ENCODE measurements at places on chromosomes 11 and 22. TPM values are rescaled to one million over a fixed set of nuclear protein-coding genes. Genes with fewer than 3 reads are reported as not detected.

DNA sequence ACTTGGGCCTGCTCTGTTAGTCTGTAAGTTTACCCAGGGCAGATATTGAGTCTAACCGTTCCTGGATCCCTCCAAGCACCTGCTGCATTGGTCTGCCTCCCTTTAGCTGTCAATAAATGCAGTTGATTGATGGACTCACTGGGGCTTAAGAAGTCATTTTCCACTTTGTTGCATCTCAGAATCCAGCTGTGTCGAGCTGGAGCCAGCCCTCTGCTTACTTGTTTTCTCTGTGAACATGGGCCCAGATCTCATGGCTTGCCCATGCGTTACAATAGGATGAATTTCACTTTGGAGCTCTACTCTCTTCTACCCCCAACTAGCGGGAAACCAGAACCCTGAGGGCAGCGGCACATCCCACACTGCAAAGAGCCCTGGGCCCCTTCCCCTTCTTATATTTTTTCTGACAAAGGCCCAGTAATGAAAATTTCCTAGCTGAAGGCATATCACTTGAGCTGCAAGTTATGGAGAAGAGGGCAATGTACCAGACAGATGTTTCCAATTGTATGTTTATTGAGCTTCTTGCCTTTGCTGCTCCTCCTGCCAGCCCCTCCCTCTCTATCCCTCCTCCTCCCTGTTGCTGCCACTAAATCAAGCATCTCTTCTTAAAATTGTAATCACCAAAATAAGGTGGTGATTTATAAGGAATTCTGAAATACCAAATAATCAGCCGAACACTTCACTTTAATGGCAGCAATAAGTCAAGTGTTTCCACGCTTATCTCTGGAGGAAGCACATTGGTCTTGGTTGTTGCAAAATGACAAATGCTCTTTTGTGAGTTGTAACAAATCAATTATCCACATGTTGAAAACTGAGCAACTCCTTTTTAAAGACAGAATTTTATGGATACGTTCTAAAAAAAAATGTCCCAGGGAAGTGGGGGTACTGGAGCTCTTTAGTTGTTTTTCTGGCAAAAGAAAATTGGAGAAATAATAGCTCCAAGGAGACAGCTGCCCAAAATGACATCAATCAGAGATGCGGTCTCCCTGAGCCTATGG, 212.3 kb upstream of the ZBED5 start:
- no peak for DNase-seq

- no peak for DNase-seq
These were observed 22.6 kb downstream of the RPL27A start for GRCh38 chr11:8705146-8705545.

DNA sequence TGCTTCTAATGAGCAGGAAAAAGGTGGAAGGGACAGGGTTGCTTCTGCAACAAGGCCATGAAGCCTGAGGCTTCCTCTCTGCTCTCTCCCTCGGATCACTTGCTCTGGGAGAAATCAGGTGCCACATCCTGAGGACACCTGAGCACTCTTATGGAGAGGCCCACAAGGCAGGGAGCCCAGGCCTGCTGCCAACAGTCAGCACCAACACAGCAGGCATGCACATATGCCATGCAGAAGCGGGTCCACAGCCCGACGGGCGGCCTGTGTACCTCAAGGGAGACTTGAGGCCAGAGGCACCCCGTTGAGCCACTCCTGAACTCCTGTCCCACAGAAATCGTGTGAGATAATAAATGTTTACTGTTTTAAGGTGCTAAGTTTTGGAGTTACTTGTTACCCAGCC, 9.5 kb downstream of the TTLL12 start:
- no peak for DNase-seq

GRCh38 chr22:20430101-20430719, 7.4 kb downstream of the SCARF2 start:
- no peak for DNase-seq

PKNOX2 gene
- not detected for polyA plus RNA-seq

Measured in BJ (cell line).